ENCODE measurements at places on chromosomes 6 and 20.

DNA sequence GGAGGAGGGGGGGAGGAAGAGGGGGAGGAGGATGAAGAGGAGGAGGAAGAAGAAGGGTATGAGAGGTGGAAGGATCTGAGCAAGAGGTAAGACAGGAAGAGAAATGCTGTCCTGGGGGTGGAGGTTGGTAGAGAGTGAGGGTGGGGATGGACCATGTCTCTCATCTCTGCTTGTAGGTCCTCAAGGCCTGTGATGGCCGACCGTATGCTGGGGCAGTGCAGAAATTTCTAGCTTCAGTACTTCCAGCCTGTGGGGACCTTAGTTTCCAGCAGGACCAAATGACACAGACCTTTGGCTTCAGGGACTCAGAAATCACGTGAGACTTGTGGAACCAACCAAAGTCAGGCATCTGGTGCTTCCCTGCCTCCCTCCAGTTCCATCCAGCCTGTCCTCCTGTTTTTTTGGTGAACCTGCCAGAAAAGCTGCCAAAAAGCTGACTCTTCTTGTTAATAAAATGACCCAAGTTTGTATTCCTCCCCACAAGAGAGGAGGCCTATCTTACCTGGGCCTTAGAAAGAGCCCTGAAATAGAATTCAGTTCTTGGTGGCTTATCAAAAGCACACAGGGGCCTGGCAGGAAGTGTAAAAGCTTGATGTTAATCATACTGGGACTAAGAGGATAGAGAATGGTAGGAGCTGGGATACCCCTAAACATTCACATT is 2.5 kb upstream of the C4A start:
- DNase-seq = no peak

DNA sequence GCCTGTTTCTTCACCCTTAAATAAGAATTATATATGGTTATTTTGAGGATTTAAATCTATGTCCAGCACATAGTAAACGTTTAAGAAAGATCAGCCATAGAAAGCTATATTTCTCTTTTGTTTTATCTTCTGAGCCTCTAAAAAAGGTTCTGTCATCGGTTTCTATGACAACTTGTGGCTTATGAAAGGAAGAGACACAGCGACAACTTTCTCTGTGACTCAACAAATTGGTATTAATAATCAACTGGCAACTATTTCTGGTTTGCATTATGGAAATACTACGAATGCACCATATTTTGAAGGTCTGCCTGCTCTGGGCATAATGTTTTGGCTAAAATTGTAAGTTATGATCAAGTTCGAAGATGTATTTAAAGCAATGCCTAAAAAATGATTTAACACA is 751.0 kb downstream of the CD109 start:
- DNase-seq = no peak

DNA sequence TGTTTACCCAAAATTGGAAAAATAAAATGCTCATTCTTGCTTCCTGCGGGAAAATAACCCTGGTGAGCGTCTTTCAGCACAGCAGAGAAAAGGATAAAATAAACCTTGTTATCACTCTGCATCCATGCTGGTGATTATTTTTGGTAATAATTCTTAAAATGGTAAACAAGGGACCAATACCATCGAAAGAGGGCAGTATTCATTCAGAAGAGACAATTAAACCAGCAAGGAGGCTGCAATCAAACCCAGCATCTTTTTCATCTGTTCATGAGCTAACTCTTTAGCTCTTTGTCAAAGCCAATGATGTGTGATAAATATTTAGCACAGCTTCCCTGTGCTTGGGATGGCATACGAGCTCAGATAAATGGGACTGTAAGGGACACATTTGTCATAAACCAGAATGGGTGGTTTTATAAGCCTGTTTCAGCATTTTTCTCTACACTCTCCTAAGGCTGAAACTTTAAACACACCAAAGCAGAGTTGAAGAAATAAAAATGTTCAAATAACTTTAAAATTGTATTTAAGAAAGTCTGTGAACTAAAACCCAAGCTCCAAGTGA is 34.4 kb downstream of the CDH26 start:
- DNase-seq = no peak

- no peak for DNase-seq
Measured at GRCh38 chr6:47103931-47104330, 61.8 kb upstream of the ADGRF1 start.

GRCh38 chr20:62287759-62288534 is 14.8 kb upstream of the ADRM1 start:
- no peak for DNase-seq

- no peak for DNase-seq
Measured at GRCh38 chr6:158765499-158766068, 53.6 kb downstream of the EZR start.

- no peak for DNase-seq
Measured at GRCh38 chr6:54865091-54865631, 18.6 kb downstream of the FAM83B start.

DNA sequence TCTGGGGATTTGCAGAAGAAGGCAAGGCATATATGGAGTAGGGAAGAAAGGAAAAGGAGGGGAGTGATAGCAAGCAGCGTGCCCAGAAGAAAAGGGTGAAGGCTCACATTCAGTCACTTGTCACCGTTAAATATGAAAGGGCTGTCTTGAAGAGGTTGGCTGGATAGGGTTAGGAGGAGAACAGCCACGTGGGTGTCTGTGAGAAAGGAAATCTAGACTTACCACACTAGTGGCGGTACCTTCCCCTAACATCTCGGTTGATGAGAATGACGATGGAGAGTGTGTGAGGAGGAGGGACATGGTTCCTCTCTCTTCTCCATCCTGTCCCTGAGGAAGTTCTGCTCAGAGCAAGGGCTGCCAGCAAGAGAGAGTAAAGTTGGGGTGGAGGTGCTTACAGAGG is 74.3 kb upstream of the CCN6 start:
- no peak for DNase-seq

DNA sequence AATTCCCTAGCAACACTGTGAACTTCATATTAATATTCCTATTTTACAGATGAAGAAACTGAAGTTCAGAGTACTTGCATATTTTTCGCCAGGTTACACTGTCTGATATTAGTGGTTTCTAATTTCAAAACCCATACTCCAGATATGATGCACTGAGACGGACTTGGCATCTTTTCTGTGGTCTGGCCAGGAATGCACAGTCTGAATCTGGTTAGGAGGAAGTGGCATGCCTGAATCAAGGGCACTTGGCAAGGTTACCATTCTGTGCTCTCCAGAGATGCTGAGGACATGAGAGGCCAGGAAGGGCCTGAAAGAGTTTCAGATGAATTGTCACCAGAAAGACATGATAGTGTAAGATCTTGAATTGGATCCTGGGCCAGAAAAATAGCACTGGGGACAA is 150.1 kb downstream of the HAO1 start:
- DNase-seq = no peak

GRCh38 chr6:33904050-33904746 is 100.4 kb upstream of the MLN start:
- peak; percentile 79 for DNase-seq

- DNase-seq = no peak
Measured at GRCh38 chr6:135883045-135883444, 31.5 kb downstream of the PDE7B start.

DNA sequence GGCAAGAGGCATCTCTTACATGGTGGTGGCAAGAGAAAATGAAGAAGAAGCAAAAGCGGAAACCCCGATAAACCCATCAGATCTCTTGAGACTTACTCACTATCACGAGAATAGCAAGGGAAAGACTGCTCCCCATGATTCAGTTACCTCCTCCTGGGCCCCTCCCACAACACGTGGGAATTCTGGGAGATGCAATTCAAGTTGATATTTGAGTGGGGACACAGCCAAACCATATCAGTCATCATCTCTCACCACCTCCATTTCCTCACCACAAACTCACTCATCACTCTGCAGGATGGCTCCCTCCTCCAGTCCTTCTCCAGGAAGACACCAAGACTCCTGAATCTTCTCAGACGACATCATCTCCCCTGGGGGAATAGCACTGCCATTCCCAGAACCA is 25.8 kb upstream of the SLC16A10 start:
- no peak for DNase-seq

- DNase-seq = no peak
Measured at GRCh38 chr6:42389736-42390135, 62.0 kb downstream of the TRERF1 start.

DNA sequence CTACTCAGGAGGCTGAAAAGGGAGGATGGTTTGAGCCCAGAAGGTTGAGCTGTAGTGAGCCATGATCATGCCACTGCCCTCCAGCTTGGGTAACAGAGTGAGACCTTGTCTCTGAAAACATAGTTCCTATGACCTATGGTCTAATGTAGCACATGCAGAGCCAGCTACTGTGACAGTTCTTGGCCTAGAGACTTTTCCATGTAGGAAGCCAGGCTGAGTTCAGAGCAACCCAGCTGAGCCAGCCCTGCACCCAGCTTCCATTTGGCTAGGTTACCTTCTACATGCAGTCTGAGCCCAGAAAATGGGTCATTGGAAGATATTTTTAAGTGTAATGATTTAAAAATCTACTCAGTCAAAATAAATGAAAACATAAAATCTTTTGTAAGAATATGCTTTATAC is 92.8 kb downstream of the FNDC1 start:
- no peak for DNase-seq

DNA sequence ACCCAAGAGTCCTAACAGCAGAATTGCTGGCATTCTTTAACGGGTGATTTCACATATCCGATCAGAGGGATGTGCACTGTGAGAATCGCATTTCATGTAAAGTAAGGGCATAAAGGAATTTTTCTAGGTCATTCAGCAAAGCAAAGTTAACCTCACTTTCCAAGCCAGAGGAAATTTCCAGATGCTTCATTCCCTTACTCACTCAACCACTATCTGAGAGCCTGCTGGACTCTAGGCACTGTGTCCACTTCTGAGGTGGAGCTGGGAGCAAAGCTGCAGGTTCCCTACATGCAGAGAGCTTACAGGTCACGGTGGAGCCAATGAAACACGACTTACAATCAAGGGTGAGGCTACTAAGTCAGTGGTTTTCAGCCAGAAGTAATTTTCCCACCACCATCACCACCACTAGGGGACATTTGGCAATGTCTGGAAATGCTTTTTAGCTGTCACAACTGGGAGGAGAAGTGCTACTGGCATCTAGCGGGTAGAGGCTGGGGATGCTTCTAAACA is 34.5 kb upstream of the TSHZ2 start:
- DNase-seq = no peak

GRCh38 chr6:43856005-43856765 is 86.2 kb downstream of the VEGFA start:
- DNase-seq = no peak

DNA sequence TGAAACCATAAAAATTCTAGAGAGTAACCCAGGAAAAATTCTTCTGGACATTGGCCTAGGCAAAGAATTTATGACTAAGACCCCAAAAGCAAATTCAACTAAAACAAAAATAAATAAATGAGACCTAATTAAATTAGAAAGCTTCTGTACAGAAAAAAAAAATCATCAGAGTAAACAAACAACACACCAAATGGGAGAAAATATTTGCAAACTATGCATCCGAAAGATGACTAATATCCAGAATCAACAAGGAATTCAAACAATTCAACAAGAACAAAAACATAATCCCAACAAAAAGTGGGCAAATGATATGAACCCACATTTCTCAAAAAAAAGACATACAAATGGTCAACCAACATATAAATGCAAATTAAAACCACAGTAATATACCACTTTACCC is 242.6 kb upstream of the CDYL start:
- DNase-seq = no peak

- peak; percentile 42 for DNase-seq
Measured at GRCh38 chr6:33696548-33697518, 14.7 kb downstream of the UQCC2 start.

- no peak for DNase-seq
Measured at GRCh38 chr6:17612048-17612447, 11.9 kb downstream of the FAM8A1 start.

DNA sequence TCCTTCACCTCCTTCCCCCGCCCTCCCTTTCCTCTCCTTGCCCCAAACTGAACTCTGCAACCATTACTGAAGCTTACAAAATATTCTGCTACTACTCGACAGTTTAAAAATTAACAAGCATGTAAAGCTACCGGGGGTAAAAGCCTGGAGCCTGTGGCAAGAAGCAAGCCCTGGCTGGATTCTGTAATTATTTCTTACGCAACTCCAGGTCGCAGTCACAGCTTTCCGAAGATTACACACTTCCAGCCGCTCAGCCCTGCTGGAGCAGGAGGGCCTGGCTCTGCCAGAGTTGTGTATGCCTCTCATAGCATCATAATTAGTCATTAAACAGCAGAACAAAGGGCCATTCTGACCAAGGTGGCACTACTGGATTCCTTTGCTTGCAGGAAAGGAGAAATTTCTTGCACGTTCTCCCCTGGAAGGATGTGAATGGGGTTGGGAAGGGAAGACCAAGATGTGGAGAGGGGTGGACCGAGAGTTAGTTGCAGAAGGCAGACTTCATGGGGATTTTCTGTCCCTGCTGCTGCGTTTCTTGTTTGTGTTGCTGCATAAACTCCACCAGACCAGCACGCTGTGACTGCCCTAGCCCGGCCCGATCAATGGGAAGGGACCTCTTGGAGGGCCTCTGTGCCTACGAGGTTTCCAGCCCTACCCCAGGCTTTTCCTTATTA is 23.6 kb downstream of the FOXQ1 start:
- no peak for DNase-seq

GRCh38 chr6:132746048-132746447 is 11.7 kb downstream of the VNN2 start:
- no peak for DNase-seq

DNA sequence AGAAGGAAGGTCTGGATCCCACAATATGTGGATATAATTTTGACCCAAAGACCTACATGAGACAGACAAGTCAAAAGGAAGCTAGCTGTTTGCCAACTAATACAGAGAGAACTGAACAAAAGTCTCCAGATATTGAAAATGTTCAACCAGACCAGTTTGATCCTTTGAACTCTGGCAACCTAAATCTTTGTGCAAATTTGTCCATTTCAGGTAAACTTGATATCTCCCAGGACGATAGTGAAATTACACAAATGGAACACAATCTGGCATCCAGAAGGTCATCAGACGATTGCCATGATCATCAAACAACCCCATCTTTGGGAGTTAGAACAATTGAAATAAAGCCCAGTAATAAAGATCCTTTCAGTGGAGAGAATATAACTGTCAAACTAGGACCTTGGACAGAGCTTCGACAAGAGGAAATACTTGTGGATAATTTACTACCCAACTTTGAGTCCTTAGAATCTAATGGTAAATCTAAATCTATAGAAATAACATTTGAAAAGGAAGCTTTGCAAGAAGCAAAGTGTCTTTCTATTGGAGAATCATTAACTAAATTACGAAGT is 41.9 kb upstream of the SDHAF4 start:
- no peak for DNase-seq
